ENCODE measurements at places on chromosomes 1 and 21. TPM values are rescaled to one million over a fixed set of nuclear protein-coding genes. Genes with fewer than 3 reads are reported as not detected.

TDRD5 gene
- total RNA-seq = not detected

RXRG gene
- total RNA-seq = 6.8 TPM

LEMD1 gene
- 10.2 TPM for total RNA-seq

DNA sequence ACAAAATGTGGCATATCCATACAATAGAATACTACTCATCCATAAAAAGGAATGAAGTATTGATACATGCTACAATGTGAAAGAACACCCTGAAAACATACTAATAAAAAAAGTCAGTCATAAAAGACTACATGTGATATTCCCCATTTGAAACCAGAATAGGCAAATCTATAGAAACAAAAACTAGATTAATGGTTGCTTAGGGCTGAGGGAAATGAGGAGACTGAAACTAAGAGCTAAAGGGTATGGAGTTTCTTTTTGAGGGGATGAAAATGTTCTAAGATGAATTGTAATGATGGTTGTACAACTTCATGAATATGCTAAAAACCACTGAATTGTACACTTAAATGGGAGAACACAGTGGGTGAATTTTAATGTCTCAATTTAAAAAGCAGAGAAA, 50.9 kb downstream of the ACBD6 start:
- no peak for DNase-seq

RIIAD1 gene
- total RNA-seq = not detected

DNA sequence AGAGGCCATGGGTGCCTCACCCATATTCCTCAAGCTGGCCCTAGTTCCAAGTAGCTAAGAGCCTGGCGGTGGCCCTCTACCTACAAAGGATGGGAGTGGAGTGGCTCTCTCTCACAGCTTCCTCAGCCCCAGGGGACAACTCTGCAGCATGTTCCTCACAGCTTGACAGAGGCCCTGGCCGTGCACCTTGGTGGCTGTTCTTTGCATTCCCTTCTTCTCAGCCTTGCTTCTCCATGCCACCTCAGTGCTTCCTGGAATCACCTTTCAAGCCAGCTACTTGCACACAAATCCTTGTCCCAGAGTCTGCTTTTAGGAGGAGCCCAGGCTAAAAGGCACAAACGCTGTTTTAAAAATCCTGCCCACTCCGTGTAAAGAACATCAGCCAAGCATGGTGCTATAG, 69.0 kb upstream of the DIRAS3 start:
- no peak for DNase-seq

GRCh38 chr1:63414691-63415365, 47.4 kb downstream of the ALG6 start:
- no peak for DNase-seq

ERICH3 gene
- not detected for total RNA-seq

DMBX1 gene
- total RNA-seq = not detected

- no peak for DNase-seq
Measured at GRCh38 chr1:77378723-77379535, 97.1 kb downstream of the AK5 start.

- no peak for DNase-seq
Measured at GRCh38 chr1:230746617-230747016, 571 bp upstream of the CAPN9 start.

GRCh38 chr1:239952348-239953308, 139.1 kb upstream of the FMN2 start:
- no peak for DNase-seq

- no peak for DNase-seq
Measured at GRCh38 chr1:33875862-33876261, 12.0 kb downstream of the HMGB4 start.

GRCh38 chr1:113453771-113454083, 63.4 kb downstream of the MAGI3 start:
- no peak for DNase-seq

- DNase-seq = no peak
Measured at GRCh38 chr21:19712441-19712840, 1285.8 kb upstream of the NCAM2 start.

Measured in neural crest cell (in vitro differentiated cells).